ENCODE measurements at places on chromosomes 13 and 19.

- no peak for DNase-seq
These were observed 33.3 kb upstream of the MICU2 start for GRCh38 chr13:21637296-21637695.

DNA sequence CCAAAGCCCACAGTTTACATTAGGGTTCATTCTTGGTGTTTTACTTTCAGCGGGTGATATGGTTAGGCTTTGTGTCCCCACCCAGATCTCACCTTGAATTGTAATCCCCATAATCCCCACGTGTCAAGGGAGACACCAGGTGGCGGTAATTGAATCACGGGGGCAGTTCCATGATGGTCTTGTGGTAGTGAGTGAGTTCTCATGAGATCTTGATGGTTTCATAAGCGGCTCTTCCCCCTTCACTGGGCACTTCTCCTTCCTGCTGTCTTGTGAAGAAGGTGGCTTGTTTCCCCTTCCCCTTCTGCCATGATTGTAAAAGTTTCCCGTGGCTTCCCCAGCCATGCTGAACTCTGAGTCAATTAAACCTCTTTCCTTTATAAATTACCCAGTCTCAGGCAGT, 12.0 kb downstream of the FPR2 start:
- no peak for DNase-seq

GRCh38 chr13:59653916-59654315, 509.8 kb downstream of the DIAPH3 start:
- DNase-seq = no peak

DNA sequence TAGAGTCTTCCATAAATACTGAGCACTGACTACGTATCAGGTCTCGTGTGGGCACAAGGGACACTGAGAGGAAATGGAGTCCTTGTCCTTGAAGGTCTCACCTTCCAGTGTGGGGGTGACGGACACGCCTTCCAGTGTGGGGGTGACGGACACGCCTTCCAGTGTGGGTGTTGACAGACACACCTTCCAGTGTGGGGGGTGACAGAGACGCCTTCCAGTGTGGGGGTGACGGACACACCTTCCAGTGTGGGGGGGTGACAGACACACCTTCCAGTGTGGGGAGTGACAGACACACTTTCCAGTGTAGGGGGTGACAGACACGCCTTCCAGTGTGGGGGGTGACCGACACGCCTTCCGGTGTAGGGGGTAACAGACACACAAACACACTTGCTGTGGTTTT, 14.3 kb upstream of the EDDM13 start:
- DNase-seq = no peak

GRCh38 chr19:48933382-48933932, at the start of gene DHDH:
DHDH (plus strand) TSS chr19:48933699; CDS start chr19:48933722, 23 bp downstream.
- no peak for DNase-seq

DNA sequence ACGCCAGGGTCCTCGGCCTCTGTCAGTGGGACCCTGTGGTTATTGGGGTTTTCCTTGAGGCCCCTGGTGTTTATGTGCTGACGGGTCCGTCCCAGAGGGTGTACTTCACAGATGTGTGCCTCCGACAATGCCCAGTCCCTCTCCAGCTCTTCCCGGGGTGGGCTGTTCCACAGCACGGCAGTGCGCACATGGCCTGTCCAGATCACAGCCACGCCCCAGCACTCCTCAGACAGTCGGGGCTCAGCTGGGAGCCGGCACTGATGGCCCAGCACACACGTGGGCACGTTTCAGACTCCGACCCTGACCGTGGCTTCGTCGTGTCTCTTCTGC, 16.9 kb upstream of the F7 start:
- no peak for DNase-seq

DNA sequence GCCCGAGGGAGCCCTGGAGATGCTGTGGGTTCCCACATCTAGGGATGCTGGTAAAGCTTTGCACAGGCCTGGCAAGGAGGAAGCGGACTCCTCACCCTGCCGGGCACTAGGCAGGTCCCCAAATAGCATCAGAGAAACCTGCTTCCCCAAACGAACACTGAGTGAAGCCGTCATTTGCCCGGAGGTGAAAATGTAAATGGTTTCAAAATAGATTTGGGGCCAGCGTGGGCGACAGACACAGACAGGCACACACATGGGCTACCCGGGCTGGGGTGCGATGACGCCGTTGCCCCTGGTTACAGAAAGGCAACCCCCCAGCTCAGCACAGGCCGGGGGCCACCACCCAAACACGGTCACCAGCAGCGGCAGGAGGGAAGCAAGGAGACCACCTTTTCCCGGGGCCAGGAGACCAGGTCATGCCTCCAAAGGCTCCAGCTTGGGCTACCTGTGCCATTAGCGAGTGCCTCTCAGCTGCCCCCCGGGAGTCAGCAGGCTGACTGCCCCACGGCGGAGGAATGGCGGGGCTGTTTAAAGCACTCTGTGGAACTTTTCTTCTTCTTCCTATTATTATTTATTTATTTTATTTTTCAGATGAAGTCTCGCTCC, 47.5 kb upstream of the NDUFS7 start:
- no peak for DNase-seq

DNA sequence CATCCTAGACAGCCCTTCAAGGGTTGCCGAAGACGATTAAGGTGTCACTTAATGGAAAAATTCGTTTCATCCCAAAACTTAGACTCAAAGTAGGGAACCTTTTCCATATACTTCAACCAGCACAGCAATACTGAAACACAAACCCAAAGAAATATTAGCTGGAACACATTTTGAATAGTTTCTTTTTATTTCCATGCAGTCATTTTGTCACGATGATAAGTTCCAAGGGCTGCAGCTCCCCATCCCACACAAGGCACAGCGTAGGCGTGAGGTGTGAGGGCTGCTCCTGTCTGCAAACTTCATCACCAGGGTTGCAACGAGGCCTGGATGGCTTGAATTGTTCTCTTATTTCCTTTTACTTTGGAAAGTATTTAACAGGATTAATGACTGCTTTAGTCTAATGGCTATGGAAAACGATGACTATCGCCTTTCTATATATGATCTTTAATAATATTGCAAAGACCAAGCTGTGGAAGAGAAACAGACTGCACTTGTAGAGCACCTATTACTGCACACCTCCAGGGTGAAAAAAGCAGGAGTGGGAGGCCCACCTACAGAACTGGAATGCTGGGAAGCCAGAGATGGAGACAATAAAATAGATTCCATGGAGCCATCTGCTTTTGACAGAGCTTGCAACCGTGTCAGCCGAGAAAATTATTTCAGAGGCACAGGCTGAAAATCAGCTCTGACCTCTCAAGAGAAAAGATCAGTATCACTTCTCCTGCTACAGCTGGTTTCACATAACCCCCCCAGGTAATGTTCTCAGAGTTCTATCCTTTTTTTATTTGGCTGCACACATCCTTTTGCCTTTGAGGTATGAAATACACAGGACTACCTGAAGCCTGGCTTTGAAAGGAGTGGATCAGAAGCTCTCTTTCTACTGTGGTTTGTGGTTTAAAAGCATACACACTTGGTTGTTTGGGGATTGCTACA, 274.5 kb upstream of the NBEA start:
- no peak for DNase-seq

DNA sequence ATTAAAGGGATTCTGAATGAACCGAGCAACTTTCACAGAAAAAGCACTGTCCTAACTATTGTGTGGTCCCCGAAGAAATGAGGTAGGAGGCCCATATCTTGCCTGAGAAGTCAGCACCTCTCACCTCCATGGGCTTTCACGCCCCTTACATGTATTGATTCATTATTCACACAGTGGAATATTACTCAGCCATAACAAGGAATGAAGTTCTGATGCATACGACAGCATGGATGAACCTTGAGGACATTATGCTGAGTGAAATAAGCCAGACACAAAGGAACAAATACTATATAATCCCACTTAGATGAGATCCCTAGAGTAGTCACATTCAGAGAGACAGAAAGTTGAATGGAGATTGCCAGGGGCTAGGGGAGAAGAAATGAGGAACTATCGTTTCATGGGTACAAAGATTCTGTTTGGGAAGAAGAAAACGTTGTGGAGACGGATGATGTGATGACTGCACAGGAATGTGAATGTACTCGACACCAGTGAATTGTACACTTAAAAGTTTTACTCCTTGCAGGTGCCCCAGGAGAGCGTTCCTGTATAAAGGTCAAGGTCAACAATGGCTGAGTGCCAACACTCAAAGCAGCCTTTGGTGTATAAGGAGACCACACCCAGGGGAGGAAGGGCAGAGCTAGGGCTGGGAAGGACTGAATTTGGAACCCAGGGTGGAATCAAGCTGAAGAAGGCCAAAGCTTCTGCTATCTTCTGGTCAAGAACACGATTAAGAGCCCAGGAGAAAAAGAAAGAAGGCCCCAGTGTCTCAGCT, 22.5 kb downstream of the ZIC5 start:
- no peak for DNase-seq

DNA sequence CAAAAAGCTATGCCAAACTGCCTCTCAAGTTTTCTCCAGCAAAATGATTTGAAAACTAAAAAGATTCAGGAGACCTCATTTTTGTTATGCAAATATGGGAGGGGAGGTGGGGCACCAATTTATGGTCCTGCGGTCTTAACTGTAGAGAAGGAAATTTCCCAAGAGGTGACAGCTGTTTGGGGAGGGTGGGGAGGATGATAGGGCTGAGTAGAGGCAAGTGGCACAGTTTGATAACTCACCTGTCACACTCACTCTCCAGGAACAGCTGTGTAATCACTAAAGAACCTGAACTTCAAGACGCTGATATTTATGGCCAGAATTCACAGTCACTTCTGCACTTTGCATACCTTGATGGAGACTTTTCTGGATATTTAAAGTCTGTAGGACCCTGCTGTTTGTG, 232.9 kb upstream of the STARD13 start:
- DNase-seq = no peak

DNA sequence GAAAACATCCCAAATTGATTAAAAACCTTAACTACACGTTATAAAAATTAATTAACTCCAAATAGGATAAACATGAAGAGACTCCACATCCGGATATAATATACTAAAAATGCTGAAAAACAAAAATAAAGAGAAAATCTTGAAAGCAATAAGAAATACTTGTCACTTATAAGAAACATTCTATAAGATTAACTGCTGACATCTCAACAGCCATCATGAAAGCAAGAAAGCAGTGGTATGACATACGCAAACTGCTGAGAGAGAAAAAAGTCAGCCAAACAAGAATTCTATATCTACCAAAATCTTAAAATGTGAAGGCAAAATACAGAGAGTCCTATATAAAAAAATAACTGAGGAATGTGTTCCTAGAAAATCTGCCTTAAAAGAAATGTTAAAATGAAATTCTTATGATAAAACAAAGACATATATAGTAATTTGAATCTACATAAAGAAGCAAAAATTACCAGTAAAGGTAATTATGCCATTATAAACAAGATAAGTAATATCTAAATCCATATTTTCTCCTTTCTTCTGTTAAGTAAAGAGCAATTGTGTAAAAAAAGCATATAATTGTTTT, 1851.1 kb downstream of the PCDH9 start:
- no peak for DNase-seq

- no peak for DNase-seq
These were observed 51.5 kb downstream of the RASA3 start for GRCh38 chr13:114080739-114081561.

GRCh38 chr13:92967923-92968322, 258.7 kb upstream of the GPC6 start:
- DNase-seq = no peak

GRCh38 chr19:10327793-10328192, 5.5 kb downstream of the RAVER1 start:
- no peak for DNase-seq

DNA sequence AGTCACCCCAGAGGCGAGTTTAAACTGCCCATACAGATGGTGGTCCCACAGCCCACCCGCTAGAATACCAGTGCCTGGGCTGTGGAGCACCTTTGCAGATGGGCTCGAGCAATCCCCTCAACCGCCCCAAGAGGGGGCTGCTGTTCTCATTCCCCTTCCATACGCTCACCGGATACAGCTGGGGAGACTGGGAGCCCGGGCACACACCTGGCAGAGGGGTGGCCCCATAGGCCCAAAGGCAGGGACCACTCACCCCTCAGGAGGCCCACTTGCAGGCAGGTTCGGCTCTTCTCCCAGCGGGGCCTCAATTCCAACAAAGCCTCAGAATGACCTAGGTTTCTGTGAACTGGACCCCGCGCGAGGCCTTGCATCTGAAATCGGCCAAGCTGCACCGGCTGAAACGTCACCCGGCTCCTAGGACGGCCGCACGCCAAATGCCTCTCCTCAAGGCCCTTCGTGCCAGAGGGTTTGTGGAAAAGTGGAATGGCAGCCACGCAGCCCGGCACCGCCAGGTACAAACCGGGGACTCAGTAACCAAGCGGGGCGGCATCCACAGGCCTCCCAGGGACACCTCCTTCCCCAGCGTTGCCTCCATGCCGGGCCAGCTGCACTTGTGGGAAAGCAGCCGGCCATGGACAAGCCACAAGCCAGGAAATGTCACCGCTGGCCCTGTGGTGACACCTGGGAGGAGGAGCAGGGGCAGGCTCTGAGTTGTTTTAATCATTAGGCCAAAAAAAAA, 18.7 kb downstream of the MLLT1 start:
- no peak for DNase-seq

- no peak for DNase-seq
These were observed 3.8 kb downstream of the SCN1B start for GRCh38 chr19:35034005-35034502.

DNA sequence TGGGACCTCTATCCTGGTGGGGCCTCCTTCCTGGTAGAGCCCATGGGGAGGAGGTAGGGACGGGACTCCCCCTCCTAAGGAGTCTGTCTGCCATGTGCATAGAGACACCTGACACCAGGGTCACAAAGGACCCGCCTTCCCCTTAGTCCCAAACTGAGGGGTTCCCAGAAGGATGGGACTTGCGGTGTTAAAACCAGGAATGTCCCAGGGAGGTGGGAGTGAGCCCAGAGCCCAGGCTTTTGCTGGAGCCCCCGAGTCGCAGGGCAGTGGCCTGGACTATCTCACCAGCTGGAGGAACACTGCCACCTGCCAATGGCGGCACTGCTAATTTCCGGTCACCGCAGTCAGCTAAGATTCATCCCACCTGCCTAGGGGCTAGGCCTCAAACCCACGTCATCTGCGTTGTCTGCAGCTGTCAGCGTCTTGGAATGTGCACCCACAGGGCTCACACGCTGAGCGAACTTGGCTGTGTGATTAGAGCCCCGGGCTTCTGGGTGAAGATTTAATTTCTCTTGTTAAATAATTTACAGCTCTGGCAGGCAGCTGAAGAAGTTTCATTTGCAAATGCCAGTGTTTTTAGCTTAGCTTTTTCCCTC, 31.9 kb upstream of the ATP11A start:
- peak; percentile 39 for DNase-seq

- DNase-seq = peak; percentile 7
These were observed 330.3 kb upstream of the MIR17HG start for GRCh38 chr13:91017031-91017668.

DNA sequence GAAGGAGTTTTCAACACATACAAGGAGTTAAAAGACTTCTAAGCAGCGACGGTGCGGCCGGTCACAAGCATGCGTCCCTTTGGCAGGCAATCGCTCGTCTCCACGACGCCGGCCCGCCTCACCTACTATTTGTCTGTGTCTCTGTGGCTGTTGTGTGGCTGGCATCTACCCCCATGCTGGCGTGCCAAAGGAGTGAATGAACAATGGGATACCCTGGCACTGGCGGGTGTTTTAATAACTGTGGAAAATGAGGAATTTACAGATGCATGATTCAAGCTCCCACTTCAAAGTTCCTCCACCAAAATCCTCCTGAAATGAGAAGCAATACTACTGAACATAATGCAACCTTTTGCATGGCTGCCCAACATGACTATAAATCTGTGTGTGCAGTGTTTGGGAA, 176.6 kb downstream of the KLF5 start:
- DNase-seq = no peak

GRCh38 chr13:98325724-98326123, 148.7 kb upstream of the RNF113B start:
- DNase-seq = no peak

- no peak for DNase-seq
These were observed 97.7 kb upstream of the VSTM2B start for GRCh38 chr19:29428071-29428470.

All from GM04504 (cell line).